ENCODE measurements at places on chromosomes 5 and 9. TPM values are rescaled to one million over a fixed set of nuclear protein-coding genes. Genes with fewer than 3 reads are reported as not detected.
A peak's percentile ranks its signal among the peaks of the same experiment; 100 is the strongest.

- DNase-seq, result peak; percentile 6
These were observed 113.4 kb downstream of the MRPL36 start for GRCh38 chr5:1686016-1686802.

DNA sequence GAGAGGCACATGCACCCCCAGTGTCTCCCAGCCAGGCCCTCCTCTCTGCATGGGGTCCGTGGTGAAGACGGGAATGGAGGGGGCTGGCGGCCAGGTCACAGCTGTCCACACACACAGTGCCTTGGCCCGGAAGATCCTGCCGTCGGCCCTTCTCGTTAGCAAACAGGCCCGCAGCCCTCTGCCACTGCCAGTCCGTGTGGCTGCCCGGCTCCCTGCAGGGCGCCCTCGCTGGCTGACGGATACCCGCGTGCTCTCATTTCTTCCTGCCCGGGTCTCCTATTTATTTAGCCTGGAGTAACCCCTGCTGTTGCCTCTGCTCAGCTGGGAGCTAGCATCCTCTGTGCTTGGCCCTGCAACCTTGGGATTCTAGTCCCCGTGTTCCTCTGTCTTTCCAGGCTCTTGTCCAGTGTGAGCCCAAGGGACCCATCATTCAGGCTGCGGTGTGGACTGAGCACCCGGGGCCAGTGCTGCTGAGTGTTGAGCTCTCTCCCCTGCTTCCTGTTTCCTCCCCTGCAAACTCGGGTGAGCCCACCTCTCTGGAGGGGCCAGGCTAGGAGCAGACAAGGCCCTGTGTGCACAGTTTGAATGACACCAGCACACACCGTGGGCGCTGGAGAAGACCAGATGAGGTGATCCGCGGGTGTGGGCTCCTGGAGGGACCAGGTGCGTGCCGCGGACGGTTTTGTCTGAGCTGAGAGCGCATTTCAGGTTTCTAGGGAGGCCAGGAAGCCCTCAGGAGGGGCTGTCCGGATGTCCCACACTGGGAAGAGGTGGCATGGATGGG is 14.6 kb upstream of the RNU6ATAC start:
- DNase-seq, result peak; percentile 85

DNA sequence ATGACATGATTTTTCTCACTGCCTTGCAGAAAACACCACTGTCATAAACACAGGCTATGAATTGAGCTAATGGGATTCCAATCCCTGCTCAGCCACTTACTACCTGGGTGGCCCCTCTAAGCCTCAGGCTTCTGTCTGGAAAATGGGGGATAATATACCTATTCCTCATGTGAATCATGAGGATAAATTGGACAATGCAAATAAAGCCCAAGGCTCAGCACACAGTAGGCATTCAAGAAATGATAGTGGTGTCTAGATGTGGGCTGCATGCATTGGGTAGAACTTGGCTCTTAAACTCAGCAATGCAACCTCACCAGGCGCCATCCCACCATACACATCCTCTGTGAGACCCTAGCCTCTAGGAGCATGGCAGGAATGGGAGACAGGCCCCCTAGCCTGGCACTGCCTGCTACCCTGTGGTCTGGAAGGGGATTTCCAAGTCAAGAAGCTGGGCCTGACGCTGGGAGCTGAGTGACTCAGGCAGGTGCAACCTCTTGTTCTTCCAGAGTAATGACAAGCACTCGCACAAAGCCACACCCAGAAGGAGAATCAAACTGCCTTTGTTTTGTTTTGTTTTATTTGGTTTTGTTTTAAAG is 2.3 kb upstream of the TNIP1 start:
- DNase-seq, result no peak

DNA sequence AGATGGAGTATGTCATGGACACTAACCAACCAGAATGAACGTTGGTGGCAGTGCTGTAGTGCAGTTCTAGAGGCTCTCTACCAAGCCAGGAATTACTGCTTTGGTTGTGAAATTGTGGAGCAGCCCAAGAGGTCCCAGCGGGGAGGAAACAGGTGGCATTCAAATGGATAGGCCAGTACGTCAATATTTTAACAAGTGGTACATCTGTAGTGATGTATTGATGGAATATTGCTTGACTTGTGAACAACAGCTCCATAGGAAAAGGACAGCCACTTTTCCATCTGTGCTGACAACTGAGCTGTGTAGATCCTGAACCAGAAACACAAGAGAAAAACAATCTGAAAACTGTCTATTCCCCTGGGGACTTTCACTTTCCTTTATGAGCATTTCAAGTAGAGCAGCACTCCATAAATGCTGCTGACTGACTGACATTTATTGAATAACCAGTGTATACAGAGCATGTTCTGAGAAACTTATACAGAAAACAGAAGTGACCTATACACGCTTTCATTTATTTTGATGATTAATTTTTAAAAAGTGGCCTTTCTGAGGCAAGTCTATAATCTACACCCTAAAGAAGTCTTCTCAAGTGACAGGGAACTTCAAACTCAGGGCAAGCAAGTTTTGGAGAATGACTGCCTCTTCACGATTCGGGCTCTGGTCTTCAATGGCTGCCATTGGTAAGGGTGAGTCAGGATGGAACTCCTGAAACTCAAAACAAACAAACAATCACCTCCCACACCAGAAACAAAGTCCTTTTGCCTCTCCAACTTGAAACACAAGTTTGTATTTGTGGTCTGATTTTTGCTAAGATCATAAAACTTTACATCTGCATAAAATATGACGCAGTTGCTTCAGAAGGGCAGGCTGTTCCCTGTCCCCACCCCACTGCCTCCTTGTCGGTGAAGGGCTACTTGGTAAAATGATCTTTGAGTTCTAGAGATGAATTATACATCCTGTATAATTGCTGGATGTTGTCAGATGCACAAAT is 362.4 kb downstream of the NDUFS4 start:
- no peak for DNase-seq

DNA sequence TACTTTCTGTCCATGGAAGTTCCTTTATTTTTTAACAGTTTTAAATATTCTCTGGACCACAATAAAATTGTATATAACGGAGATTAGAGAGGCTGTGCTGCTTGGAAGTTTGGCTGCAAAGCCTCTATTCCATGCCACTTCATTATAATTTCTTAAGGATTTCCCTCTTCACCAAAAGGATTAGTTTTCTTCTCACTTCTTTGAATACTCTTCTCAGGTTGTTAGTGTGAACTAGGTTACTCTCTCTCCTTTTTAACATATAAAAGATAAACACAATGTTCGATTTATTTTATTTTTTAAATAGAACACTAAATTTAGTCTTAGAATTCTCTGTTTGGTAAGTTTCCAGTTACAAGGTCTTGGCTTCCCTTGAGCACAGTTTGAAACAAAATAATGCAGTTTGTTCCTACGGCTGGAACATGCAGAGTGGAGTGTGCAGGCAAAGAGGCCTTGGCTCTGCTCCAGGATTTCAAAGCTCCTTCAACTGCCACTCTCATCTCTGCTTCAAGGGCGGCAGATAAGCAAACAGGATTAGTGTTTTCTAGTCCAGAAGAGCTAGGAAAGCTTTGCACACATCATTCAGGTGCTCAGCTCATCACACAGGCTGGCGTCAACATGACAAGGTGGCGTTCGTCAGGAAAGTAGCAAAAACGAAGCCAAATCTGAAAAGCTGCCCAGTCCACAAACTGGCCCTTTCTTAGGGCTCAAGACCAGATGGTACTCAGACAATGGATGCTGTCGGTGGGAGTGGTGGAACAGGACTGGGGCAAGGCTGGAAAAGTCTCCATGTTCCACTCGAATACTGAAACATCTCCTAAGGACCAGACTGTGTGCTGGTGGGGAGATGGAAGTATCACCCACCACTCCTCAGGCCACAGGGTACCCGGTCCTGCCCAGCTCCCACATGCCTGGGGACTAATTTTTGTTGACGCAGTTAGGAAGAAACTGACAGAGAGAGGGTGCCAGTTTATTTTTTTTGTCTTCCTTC is 286.6 kb downstream of the CRB2 start:
- no peak for DNase-seq

- DNase-seq, result no peak
These were observed 241.6 kb downstream of the PJA2 start for GRCh38 chr5:109168151-109168550.

- no peak for DNase-seq
These were observed 5.0 kb upstream of the FBXL7 start for GRCh38 chr5:15495026-15495425.

- no peak for DNase-seq
These were observed 16.7 kb downstream of the FGD3 start for GRCh38 chr9:92963831-92964606.

DNA sequence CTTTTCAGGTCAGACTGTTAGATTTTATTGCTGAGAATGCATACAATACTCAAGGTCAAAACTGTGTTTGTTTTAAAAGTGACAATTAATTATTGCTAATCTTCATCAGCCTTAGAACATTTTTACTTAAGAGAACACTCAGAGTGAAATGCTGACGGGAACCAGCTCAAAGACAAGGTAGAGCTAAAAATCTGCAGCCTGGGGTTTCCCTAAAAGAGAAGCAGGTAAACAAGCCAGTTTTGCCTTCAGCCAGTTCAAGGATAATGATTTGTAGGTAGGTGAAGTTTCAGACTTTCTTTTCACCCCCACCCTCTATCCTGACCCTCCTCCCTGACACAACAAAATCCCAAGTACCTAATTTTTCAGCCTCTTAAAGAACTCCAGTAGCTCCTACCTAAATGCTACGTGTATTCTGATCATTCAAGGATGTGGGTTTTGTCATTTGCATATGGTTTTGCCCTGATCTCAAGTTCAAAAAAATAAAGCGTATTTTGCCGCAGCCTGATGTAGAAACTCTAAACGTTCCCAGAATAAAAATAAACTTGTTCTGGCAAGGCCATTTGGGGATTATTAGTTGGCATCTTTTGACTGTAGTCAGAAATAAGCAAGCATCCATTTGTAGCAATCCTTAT is 407.2 kb downstream of the EFNA5 start:
- DNase-seq, result no peak

- DNase-seq, result no peak
These were observed 401.2 kb downstream of the KIAA0825 start for GRCh38 chr5:94217216-94217615.

DNA sequence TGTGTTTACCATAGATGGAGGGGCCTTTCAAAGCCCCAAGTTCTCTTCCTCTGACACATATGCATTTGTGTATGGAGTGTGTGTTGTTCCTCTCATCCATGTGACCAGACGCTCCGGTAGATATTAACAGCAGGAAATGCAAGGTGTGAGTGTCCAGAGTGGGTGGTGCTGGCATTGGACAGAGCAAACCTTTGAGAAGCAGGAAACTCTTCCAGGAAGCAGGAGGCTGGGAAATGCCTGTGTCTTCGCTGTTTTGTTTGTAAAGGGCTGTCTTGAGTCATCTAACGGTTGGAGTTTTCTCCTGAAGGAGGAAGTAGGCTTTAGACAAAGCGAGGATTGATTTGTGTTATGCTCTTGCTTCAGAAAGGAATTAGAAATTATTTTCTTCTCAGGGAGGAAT is 370.9 kb downstream of the PLK2 start:
- no peak for DNase-seq

DNA sequence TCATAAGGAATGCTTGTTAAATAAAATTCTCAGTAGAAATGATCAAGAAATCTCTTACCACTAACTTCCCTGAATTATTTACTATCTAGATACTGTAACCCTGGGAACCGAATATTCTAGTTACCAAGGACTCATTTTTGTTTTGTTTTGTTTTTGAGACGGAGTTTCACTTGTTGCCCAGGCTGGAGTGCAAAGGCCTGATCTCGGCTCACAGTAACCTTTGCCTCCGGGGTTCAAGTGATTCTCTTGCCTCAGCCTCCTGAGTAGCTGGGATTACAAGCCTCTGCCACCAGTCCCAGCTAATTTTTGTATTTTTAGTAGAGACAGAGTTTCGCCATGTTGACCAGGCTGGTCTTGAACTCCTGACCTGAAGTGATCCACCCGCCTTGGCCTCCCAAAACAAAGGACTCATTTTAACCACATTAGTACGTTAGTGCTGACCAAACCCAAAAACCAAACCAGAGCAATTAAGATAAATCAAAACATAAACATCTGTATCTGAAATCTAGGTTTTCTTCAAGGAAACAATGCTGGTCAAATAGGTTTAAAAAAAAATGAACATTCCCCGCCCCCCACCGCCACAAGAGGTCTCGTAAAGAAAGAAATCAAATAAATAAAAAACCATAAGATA is 3.7 kb downstream of the TXN start:
- no peak for DNase-seq

DNA sequence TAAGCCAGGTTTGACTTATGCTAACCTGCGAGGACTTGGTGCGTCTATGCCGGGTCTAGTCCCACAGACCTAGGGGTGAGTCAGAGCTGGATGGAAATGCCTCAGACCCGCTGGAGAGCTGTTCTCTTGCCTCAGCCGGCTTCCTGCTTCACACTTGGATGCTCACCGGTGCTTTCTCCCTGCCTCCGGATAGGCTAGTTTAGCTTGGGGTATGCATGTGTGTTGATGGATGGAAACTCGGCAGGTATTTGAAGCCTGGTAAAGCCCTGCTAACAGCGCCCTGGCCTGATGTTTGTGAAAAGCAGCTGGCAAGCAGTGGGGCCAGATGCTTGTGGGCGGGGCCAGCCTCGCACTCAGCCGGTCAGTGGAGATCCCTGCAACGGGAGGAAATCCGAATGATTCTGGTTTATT is 29.3 kb downstream of the PRRC2B start:
- peak; percentile 89 for DNase-seq

DNA sequence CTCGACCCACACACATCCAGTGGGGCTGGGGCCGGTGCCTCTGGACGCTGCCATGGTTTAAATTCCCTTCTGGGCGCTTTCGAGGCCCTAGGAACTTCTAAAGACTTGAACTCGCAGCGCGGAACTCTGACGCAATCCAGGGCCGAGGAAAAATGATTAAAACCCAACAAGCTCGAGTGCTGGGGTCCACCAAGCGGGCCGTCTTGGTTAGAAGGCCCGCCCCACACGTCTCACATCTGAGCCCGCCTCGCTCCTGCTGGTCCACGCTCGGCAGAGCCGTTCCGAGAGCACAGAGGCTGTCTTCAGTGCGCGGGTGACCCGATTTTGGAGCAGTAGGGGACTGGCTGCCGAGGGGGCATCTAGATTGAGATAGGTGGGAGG is 1.5 kb downstream of the CRHBP start:
- no peak for DNase-seq

GRCh38 chr5:79256563-79256962 is 20.6 kb downstream of the JMY start:
- DNase-seq, result no peak

GRCh38 chr5:172593721-172594235 is 47.3 kb upstream of the NEURL1B start:
- DNase-seq, result peak; percentile 75

The SCGB3A2 gene
- not detected for total RNA-seq

The ARL14EPL gene
- total RNA-seq, result not detected

The NRG2 gene
- 8.7 TPM for total RNA-seq

The PRR7 gene
- 10.2 TPM for total RNA-seq

The STPG3 gene
- total RNA-seq, result not detected

Data from lower leg skin (tissue), 4 donors.